ENCODE measurements at places on chromosomes 13 and 19.
A peak's percentile ranks its signal among the peaks of the same experiment; 100 is the strongest.

GRCh38 chr13:75798353-75799255 lies 162.5 kb downstream of the LMO7 start:
- DNase-seq, result no peak

GRCh38 chr13:21009036-21009435 lies 52.4 kb downstream of the LATS2 start:
- no peak for DNase-seq

DNA sequence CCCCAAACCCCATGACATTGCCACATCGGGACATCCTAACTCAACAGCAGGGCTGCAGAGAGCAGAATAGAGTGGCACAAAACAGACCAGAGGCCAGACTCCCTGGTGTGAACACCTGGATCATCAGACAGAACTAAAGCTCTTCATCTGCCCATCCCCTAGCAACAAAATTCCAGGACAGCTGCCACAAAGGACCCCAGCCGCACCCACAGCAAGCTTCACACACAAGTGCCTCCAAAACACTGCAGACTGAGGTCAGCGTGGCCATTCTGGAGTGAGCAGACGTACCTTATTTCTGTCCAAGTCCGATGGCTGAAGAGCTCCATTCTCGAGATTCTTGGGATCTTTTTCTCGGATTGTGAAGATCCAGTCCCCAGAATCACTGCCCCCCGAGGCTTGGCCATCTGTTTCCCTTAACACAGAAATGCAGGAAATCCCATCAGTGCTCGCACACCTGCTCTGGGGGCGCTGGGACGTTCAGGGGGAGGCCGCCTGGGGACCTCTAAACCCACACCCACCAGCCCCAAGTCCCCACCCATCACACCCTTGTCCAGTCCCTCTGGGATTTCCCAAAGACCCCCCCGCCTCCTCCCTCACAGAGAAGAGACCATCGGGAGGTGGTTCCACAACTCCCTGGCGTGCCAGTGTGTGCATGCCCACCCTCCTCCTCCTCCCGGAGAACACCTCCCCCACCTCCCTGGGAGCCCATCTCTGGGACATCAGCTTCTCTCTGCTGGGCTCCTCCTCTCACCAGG lies 115.2 kb downstream of the STK24 start:
- no peak for DNase-seq

GRCh38 chr19:9323919-9324583 lies at the start of gene ZNF559:
ZNF559 (plus strand) TSS chr19:9324179; CDS start chr19:9338550, 14,371 bp downstream.
- peak; percentile 96 for DNase-seq

GRCh38 chr13:52454459-52454819 lies 839 bp upstream of the CKAP2 start:
- no peak for DNase-seq

DNA sequence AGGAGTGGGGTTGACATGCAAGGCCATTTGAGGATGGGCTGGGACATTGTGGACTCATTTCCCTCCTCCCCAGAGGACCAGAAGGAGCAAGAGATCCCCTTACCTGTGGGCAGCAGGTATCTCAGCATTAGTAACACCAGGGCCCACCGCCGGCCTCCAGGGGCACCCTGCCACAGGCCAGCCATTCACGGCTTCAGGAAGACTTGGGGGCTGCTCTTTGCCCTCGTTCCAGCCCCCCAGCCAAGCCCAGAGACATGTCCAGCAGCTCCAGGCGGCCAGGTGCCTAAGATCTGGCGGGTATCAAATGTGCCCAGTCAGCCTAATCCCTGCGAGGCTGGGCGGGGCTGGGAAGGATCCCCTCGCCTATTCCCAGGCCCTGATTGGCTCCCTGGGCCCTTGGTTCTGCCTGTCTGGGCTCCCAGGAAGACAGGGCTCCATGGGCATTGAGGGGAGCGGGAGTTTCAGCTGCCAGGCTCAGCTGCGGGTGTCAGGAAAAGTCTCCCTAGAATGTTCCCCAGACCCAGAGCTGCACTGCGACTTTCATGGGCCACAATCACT lies 21.3 kb upstream of the OR1M1 start:
- no peak for DNase-seq

GRCh38 chr13:39676315-39676876 lies 20.9 kb downstream of the COG6 start:
- DNase-seq, result peak; percentile 15

DNA sequence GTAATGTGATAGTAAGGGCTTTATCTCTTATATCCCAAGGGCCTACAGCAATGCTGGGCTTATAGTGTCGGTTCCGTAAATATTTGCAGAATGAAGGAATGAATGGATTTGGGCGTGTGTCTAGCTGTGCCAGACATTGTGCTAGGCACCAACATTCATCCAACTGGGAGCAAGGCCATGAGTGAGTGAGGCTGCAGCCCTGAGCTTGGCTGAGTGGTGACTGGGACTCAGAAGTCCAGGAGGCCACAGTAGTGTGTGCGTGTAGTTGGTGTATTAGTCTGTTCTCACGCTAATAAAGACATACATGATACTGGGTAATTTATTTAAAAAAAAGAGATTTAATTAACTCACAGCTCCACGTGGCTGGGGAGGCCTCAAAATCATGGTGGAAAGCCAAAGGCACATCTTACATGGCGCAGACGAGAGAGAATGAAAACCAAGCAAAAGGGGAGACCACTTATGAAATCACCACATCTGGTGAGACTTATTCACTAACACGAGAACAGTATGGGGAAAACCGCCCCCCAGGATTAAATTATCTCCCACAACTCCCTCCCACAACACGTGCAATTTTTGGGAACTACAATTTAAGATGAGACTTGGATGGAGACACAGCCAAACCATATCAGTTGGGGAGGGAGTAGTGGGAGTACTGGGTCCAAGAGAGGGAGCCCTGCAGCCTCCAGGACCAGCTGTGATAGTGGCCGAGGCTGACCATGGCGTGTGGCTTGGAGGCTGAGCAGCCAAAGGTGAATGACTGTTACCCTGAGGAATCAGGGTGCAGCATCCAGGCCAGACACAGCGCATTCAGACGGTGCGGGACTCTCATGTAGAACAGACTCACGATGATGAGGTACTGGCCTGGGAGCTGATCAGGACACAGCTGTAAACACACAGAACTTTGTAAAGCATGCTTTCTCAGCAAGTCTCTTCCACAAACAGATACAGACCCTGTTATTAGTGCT lies 104.6 kb downstream of the TEX26 start:
- DNase-seq, result no peak

GRCh38 chr19:5628919-5629481 lies 6.1 kb downstream of the SAFB start:
- no peak for DNase-seq

GRCh38 chr13:33838647-33839046 lies 20.7 kb downstream of the RFC3 start:
- DNase-seq, result no peak

DNA sequence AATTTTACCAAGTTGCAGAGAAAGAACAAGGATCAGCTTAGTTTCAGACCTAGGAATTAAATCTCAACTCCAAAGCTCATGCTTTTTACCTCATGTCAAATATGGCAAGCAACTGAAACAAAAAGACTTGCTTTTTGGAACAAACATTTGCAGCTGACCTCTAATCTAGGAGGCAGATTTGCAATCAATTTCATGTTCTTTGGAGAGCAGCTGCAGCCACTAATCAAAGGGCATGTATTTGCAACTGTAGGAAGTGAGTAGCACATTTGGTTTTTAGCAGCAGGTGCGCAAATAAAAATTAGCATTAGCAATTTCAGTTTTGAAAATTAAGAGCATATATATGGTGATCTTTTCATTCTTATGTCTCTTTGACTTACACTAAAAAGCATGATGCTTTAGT lies 459.3 kb upstream of the SLC10A2 start:
- DNase-seq, result no peak

DNA sequence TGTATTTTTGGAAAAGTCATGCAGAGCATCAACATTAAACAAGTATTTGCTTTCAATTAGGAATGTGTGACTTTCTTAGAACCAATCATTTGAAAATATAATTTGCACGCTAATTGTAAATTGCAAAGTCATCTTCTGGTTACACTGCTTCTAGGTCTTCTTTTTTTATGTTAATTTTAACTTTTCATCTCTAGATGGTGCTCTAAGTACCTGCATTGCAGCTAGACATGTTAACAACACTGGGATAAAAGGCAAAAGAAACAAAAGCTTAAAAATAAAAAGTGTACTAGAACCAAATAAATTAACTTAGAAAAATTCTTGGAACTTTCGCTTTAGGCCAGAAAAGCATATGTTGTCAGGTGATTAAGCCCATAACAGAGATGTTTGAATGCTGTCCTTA lies 2758.2 kb downstream of the PCDH9 start:
- DNase-seq, result no peak

GRCh38 chr19:29645491-29645867 lies 19.8 kb upstream of the PLEKHF1 start:
- no peak for DNase-seq

- DNase-seq, result no peak
Measured at GRCh38 chr13:40484101-40484800, 182.2 kb downstream of the FOXO1 start.

GRCh38 chr19:36051637-36052036 lies 2.4 kb downstream of the THAP8 start:
- no peak for DNase-seq

DNA sequence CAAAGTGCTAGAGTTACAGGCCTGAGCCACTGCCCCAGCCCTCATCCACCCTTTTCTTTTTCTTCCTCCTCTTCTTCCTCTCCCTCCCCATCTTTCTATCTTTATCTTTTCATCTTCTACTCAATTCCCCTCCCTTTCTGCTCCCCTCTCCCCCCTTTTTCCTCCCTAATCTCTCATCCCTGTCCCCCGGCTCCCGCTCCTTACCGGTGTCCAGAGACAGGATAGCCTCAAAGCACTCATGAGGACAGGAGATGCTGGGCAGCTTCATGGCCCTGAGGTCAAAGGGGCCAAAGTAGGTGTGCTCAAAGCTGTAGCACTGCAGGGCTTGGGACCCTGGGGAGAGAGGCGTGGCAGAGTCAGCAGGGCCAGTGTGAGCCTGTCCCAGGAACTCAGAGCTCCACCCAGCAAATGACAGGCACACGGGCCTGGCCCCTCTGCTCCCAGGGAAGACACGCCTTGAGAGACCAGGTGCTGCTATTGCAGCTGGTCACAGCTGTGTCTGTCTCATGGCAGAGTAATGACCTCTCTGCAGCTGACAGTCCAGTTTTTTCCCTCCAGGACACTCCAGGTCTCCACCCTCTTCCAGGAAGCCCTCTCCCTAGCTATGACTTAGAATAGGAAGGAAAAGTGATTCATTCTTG lies 2.6 kb downstream of the LYPD5 start:
- no peak for DNase-seq

GRCh38 chr19:9751446-9751845 lies 17.1 kb downstream of the ZNF846 start:
- no peak for DNase-seq

- DNase-seq, result no peak
Measured at GRCh38 chr19:11291415-11291814, 4.5 kb upstream of the TSPAN16 start.

GRCh38 chr19:44576843-44577565 lies 36.4 kb upstream of the IGSF23 start:
- DNase-seq, result peak; percentile 28

GRCh38 chr13:34521171-34521570 lies 420.9 kb upstream of the NBEA start:
- DNase-seq, result no peak

- no peak for DNase-seq
Measured at GRCh38 chr19:11361771-11362731, 6.8 kb downstream of the PLPPR2 start.
